Colonic mucosa (tissue), 4 donors: ENCODE measurements at places on chromosomes 5 and 9. TPM values are rescaled to one million over a fixed set of nuclear protein-coding genes. Genes with fewer than 3 reads are reported as not detected.

DNA sequence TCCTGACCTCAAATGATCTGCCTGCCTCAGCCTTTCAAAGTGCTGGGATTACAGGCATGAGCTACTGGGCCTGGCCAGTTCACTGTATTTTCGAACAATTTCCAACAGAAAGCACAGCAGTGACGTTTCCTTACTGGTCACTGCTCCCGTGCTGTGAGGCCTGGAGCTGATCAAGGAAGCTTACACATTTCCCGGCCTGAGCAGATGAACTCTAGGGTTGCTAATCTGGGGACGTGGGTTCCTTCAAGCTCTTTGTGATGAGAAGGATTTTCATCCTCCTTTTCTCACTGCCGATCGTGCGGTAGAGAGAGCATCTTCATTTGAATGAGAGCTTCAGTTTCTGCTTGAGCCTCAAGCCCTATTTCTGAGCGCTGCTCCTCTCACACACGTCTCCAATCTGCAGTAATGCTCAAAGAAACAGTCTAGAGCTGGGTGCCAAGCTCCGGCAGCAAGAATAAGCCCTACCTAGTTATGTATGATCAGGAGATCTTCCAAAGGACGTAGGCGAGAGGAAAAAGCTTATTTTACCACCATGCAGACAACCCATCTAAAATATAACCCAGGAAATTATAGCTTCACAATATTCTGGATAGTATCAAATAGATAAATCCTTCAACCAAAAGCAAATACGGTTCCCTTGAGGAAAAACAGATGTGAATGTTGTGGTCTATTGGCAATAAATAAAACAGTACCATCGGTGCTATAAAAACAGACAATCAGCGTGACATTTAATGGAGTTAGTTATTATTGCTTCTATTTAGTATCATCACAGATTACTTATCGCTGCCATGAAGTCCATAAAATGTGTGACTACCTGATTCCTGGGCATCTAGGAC is 7.3 kb upstream of the SPATA24 start:
- no peak for DNase-seq

GRCh38 chr9:22382331-22382730 is 64.3 kb upstream of the DMRTA1 start:
- DNase-seq, result no peak

DNA sequence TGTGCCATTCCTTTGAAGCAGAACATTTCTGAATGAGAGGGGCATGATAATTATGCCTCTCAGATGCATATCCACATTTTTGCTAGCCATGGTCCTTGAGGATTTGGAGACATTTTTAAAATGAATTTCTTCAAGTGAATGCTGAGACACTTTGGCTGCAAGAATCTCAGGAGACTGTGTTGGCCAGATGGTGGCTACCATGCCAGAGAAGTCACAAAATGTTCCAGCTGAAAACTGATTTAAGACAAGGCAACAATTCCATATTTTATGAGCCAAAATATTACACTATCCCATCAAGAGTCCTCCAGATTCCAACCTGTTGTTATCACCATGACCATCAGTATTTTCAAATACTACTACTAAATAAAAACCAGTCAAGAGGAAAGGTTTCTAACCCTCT is 859.5 kb upstream of the DMAC1 start:
- no peak for DNase-seq

- DNase-seq, result no peak
Measured at GRCh38 chr9:74413876-74414275, 83.3 kb upstream of the RORB start.

GRCh38 chr5:159655757-159656409 is 260.4 kb upstream of the ADRA1B start:
- no peak for DNase-seq

DNA sequence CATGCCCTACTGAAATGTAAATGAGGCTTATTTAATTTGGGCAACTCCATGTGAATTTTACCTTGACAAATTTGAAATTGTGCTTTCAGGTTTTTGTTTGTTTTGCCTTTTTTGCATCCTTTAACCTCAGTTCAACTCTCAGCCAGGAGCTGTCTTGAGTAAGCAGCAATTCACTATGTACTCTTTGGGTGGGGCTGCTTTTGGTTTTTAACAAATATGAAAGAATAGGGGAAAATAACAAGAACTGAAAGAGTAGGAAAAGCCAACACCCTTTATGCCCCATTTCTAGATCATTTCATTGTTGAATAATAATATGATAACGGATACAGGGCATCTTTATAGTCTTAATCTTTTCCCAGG is 192.0 kb downstream of the ARHGAP26 start:
- no peak for DNase-seq

GRCh38 chr9:125913551-125913950 is 166.4 kb downstream of the PBX3 start:
- DNase-seq, result no peak

- no peak for DNase-seq
Measured at GRCh38 chr9:68643901-68644809, 60.9 kb upstream of the PIP5K1B start.

- DNase-seq, result no peak
Measured at GRCh38 chr5:40474250-40474649, 205.5 kb upstream of the PTGER4 start.

- no peak for DNase-seq
Measured at GRCh38 chr5:138937392-138938387, 62.6 kb upstream of the LRRTM2 start.

- DNase-seq, result no peak
Measured at GRCh38 chr5:72216756-72217155, 103.3 kb downstream of the MRPS27 start.

- peak; percentile 76 for DNase-seq
Measured at GRCh38 chr9:136107155-136107952, 11.3 kb downstream of the TMEM250 start.

- no peak for DNase-seq
Measured at GRCh38 chr5:3036041-3036788, 284.7 kb upstream of the IRX2 start.

- no peak for DNase-seq
Measured at GRCh38 chr5:43332401-43332800, 19.2 kb upstream of the HMGCS1 start.

Gene SLC46A2
- total RNA-seq, result not detected

Gene C8G
- total RNA-seq, result 5.3 TPM

Gene KCNN2
- total RNA-seq, result 0.69 TPM
